Activated T-cell treated with anti-CD3 and anti-CD28 coated beads for 24 hours (primary cell): ENCODE measurements at places on chromosomes 7 and 10.

DNA sequence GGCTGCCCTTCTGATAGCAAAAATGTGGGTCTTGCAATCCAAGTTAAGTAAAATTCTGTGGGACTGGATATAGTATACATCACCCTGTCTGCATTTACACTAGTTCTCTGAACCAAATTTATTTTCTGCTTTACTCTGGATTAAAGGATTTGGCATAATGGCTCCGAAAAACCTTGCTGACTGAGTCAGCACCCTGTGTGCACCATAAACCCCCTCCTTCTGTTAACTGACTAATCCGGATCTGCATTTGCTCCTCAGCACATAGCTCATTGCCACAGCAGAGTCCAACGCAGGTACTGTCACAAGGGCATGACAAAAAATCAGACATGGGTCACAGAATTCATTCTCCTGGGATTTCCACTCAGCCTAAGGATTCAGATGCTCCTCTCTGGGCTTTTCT lies 1.3 kb downstream of the OR2A5 start:
- DNase-seq = no peak

GRCh38 chr10:113576852-113577251 lies 24.0 kb downstream of the HABP2 start:
- DNase-seq = no peak

DNA sequence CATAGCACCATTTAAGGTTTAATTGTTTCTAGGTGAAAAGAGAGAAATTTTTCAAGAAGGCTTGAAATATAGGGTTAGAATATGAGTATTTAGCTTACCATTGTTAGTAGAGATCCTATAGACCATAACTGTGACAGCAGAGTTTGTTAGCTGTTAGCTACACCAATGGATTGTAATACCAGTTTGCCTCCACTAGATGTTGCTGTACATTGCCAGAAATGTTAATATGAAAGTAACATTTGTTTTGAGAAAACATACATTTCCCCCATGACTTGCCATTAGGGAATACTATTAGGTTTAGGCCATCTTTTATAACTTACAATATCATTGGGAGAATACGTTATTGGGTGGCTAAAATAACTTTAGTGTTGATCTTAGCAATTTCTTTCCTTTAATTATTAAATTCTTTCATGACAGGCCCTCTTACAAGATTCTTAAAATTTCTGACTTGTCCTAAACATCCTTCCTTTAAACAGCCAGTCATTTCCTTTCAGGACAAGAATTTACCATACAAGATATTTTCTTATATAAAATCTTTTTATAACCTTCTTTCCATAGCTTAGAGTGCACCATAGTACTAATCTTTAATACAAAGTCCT lies 39.5 kb downstream of the ZNF117 start:
- no peak for DNase-seq

DNA sequence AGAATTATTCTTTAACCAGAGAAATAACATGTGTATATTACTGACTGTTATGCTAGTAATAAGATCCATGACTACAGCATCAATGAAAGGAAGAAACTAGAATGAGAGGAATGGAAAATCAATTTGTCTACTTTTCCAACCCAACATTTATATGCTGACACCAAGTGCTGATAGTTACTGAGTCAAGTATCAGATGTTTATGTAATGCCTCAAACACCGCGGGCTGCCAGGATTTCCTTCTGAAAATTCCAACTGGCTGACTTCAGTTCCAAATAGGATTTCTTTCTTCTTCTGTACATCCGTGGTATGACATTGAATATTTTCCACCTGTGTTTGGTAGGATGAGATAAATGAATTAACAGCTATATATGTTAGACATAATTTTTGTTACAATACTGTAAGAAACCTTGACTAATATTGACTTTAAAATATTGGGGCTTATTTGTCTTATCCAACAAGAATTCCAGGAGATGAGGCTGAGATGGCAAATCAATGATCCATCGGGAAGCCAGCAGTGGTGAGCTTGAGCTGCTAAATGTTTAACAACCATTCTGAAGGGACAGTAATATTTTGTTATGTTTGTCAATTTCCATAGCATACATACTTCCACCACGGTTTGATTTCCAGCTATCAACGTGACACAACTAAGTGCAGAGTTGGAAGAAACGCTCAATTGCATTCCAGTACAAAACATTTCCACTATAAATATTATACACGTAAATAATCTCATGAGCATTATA lies 435.2 kb upstream of the AUTS2 start:
- no peak for DNase-seq

DNA sequence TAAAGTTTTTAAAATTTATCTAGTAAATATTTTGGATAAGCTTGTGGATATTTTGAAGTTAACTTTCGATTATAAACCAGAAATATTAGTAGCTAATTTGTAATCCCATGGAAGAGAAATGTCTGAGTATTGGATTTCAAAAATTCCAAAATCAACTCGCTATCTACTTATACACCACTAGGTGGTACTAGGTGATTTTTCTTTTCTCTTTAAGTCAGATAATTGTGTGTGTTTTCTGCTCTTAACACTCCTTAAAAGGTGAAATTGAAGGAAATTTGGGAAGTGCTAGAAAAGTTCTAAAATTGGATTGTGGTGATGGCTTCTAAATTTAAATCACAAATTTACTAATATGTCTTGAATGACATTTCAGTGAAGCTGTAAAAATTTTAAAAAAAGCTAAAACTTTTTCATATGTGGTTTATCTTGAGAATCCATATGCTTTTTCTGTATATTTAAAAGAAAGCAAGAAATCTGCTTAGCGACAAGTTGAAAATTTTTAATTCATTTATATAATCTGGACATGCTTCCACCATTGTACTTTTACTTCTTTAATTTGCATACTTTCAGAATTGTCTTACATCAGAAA lies 90.2 kb downstream of the IPMK start:
- DNase-seq = no peak

GRCh38 chr7:68319061-68319460 lies 1279.2 kb upstream of the AUTS2 start:
- no peak for DNase-seq

- no peak for DNase-seq
Measured at GRCh38 chr10:32376097-32376496, 29.1 kb upstream of the EPC1 start.

DNA sequence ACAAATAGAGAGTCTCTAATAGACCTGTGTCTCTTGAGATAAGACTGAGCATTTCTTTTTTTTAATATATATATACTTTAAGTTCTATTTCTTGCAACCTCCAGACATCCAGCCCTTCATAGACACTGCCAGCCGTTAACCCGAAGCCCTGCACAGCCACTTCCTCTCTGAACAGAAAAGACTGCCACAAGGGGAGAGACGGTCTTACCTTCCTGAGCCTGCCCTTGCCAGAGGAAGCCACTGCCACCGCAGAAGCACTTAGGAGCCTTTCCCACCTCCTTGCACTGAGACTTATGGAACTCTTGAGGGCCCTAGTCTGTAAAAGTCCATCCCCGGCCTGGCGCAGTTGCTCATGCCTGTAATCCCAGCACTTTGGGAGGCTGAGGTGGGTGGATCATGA lies 31.8 kb upstream of the PRSS1 start:
- DNase-seq = no peak

DNA sequence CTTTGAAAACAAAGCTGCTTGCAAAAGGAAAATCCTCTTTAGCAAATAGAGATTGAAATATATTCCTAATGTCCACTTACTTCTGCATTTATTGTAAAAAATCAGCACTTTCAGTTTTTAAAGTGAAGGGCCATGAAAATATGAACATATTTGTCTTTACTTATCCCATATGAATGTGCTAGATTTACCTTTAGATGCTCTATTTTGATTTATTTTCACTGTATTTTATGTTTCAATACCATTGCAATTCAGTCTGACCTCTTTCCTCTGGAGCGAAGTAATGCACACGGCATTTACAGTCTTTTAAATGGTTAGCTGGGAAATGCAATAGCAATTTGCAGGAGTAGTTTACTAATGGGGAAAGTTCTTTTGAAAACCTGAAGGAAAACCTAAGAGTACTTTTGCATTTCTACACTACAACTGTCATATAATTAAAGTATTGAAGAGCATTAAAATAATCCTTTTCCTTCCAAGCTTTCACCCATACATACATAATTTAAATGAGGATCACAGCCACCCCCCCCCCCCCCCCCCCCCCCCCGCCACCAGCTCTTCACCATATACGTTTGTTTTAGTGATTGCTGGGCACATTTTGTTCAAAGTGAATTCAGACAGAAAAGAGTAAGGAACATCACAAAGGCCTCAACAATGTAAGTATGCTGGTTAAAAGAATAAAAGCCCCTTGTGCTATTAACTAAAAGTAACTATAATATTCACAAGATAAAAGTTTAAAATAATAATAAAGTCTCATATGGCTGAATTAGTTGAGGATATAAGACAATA lies 3.5 kb downstream of the SKIDA1 start:
- DNase-seq = no peak

- DNase-seq = no peak
Measured at GRCh38 chr7:130350945-130351790, 6.6 kb downstream of the CPA5 start.

DNA sequence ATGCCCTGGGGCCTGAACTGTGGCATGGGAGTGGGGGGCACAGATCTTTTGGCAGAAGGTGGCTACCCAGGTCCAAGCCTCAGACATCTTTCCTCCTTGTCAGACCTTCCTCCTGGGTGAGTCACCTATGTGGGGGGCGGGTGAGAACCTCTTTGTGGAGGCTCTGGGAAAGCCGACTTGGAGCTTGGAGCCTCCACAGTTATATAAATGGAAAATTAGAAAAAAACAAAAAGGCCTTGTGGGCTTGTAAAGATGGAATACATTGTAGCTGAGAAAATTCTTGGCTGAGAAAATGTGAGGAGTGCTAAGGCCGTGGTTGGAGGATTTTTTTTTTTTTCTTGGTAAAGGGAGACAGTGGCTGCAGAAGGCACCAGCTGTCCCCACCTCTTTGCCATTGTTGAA lies 292.5 kb downstream of the CCDC3 start:
- no peak for DNase-seq

DNA sequence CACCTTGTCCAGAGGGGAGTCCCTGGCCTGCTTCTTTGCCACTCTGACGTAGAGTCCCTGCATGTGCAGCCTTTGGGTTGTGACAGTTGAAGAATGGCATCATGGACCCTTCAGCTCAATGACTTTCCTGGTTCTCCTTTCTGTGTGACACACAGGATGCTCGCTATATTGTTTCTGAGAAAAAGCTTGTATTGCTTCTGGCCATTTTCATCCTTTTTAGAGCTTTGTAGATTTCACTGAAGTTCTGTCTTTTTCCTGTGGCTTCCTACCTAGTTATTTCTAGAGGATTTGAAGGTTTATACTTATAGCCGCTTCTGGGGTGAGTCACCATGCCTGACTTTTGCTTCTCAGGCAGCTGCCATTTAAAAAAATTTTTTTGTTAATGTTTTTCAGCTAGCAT lies 27.0 kb downstream of the SND1 start:
- no peak for DNase-seq

- DNase-seq = peak; percentile 51
Measured at GRCh38 chr7:7639847-7640220, 718 bp upstream of the UMAD1 start.

GRCh38 chr7:106099539-106099938 lies 12.6 kb downstream of the SYPL1 start:
- no peak for DNase-seq
